Islet precursor cell (in vitro differentiated cells): ENCODE measurements at places on chromosomes 6 and 20.
A peak's percentile ranks its signal among the peaks of the same experiment; 100 is the strongest.

DNA sequence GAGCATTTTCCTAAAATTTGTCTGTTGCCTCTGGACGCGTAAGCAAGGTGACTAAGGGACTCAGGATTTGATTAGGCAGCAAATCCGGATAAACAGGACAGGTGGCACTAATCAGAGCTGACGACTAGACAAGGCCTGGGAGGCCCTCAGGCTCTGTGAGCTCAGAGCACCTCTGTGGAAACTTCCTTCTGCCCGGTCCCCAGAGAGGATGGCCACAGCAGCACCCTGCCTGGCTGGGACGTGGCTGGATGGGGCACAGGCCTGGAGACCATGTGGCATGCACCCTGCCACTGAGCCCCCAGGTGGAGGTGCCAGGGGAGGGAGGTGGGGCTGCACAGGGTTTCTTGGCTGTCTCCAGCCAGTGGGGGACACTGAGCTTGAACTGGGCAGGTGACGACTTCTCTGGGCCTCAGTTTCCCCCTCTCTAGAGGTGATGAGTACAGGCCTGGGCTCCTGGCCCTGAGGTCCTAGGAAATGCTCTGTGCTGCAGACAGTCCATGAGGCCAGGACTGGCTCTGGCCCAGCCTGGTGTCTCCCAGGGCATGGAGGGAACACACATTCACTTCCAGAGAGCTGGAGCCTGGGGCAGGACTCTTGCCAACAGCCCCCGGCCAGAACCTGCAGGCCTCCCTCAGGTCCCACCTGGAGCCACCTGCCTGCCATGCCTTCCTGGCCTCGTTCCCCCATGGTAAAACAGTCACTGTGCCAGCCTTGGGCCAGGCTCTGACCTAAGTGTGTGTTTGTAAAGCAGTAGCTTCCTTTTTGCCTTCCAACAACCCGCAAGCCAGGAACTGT lies 39.6 kb upstream of the STX16 start:
- peak; percentile 81 for DNase-seq

GRCh38 chr6:106702451-106703110 lies 73.2 kb downstream of the QRSL1 start:
- no peak for DNase-seq

- no peak for DNase-seq
Observed at GRCh38 chr6:165119231-165120020, 190.0 kb downstream of the C6orf118 start.

GRCh38 chr6:63929111-63929510 lies 293.5 kb downstream of the PHF3 start:
- no peak for DNase-seq

- DNase-seq: no peak
Observed at GRCh38 chr6:134739299-134740026, 210.4 kb downstream of the ALDH8A1 start.
